AML-193 (cell line): ENCODE measurements at places on chromosomes 5 and 9.

GRCh38 chr9:27353474-27354229, 56.7 kb upstream of the EQTN start:
- DNase-seq, result no peak

- no peak for DNase-seq
Observed at GRCh38 chr5:123120197-123120596, 31.2 kb downstream of the PRDM6 start.

- DNase-seq, result no peak
Observed at GRCh38 chr9:77747163-77747562, 99.0 kb upstream of the GNA14 start.

DNA sequence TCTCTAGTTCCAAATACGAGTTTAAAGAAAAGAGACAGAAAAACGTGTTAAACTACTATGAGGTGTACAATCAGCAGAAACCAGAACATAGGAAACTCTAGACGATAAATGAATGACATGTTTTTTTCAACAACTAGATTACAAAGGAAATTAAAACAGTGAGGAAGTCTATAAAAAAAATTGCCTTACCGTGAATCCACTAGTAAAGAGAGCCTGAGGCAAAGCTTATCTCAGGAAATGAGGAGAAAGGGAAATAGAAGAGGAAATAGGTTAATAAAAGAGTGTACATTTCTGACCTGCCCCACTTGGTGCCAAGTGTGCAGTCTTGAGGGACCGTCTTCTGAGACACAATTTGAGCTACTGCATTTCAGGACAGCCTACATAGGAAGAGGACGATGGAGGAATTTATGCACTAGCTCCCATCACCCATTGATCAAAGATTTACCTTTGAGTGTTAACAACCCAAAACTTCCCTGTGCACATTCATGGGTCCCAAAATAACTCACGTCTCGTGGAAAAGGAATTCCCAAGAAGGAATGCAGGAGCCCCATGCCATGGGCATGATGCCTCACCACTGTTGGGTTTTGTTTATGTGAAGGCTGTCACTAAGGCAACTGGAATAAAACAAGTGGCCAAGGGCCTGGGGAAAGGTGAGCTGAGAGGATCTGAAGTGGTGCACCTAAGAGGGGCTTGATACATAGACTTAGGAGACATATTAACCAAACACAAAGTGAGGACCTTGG, 53.6 kb upstream of the SLC1A3 start:
- no peak for DNase-seq

DNA sequence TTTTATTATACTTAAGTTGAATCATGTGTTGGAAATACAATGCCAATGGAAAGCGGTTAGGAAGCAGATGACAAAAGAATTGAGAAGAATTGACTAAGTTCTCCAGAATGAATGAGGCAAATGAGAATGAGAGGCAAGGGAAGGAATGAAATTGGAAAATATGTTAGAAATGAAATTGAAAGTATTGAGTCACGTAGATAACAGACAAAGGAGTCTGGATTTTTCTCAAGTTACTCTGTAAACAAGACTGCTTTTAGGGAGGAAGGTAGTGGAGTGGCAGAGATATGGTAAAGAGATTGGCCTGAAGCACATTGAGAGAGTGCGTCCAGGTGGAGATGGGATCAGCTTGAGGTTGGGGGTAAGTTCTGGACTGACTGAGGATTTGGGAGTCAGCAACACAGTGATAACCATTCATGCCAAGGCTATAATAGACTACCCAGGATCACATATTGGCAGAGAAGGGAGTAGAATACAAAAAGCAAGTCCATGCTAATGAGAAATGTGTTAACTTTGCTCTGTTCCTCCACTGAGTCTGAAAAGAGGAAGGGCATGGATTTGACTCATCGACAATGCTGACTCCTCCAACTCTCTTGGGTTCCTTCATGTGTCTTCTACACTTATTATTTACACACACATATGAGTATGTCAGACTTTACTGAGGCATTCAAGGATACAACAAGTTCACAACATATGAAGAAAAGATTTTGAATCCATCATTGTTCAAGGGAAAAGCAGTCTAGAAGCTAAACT, 814.2 kb upstream of the ZNF608 start:
- no peak for DNase-seq

DNA sequence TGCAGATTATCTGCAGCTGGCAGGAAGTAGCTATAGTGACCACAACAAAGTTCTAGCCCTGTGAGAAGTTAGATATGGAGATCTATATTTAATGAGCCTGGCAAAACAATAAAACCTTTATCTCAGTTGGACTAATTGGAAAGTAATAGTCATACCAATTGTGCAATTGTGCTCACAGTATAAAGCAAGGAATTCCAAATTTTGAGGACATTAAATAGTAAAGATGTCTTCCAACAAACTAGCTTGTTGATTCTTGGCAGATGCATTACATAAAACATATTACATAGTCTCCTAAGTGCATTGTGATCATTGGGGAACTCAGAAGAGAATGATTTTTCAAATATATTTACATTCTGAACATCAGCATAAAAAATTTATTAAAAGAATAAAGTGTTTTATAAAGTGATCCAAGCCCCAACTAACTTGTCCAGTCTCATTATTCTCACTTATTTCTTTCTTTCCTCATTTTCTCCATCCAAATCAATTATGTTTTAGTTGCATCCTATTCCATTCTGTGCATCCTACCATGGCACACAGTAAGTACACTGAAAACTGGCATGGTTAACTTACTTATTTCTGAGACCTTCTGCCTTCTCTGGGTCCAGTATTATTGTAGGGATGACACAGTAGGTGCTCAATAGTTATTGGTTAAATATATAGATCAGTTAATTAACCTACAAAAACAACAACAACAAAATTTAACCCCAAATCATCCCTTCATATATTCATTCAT, 977.2 kb upstream of the NUDT12 start:
- no peak for DNase-seq

DNA sequence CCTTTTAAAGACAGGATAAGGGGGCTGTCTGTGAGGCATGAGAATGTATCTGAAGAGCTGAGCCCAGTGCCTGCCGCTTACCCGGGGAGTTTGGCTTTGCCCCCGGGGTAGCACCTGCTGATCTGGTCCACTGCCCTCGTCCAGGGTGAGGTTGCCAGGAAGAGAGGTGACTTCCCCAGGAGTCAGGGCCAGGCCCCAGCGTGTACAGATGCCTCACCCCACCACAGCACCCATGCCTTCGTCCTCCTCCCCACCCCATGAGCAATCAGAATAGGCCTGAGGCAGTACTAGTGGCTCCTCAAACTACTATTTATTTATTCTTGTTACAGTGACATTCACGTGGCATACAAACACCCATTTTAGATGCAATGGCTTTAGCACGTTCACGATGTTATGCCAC, 15.7 kb upstream of the AIF1L start:
- no peak for DNase-seq

DNA sequence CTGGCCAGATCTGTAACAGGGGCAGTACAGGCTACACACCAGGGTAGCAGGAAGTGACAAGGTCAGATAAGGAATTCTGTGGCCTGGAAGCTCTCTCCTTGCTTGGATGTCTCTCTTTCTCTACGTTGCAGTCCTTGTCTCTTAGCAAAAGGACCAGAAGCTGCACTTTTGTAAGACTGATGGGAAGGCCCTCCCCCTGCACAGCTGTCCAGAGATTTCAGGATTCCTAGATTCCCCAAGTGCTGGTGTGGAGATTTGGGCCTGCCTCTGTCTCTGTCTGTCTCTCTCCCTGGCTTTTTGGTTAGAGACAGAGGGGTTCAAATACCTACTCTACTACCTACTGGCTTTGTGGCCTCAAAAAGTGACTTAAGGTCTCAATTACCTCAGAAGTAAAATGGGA, 10.0 kb upstream of the CNTFR start:
- no peak for DNase-seq

GRCh38 chr5:87300176-87300575, 32.5 kb downstream of the RASA1 start:
- DNase-seq, result no peak

GRCh38 chr9:73039271-73040263, 86.7 kb upstream of the ALDH1A1 start:
- DNase-seq, result no peak

DNA sequence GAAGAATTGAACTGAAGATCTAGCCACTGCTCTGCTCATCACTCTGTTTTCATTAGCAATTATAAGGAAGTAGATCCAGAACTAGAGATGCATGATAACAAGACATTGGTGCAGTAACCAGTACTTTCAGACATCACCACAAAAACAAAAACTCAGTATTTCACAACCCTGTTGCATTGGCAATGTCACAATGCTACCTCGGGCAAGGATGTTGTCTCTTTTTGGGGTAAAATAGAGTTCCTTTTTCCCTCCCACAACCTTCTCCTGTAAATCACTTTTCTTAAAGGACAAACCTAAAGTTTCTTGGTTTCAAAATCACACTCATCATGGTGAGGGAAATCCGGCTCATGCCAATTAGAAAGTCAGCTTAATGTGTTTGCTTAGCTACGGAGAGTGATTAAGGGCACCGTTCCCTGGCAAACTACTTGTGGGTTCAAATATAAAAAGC, 420.1 kb upstream of the MEF2C start:
- DNase-seq, result peak; percentile 81

- DNase-seq, result no peak
Observed at GRCh38 chr9:6631207-6631512, 14.4 kb downstream of the GLDC start.

- DNase-seq, result no peak
Observed at GRCh38 chr5:113846941-113847340, 333.4 kb downstream of the YTHDC2 start.

DNA sequence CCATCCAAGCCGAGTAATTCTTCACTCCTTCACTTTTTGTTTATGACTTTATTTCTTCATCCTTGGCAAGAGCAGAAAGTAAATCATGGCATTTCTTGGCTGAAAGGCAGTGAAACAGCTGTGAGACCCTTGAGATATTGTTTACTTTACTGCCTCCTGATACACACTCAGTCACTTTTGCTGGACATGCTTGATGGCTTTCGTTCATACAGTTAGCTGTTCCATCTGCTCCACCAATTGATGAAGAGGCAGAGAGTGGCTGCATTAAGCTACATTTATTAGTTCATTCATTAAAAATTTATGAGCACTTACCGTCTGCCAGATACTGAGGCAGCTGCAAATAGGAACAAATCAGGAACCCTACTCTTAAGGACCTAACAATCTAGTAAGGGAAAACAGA, 184.4 kb upstream of the OR13F1 start:
- DNase-seq, result no peak

- DNase-seq, result no peak
Observed at GRCh38 chr9:23041466-23041865, 594.8 kb downstream of the DMRTA1 start.

DNA sequence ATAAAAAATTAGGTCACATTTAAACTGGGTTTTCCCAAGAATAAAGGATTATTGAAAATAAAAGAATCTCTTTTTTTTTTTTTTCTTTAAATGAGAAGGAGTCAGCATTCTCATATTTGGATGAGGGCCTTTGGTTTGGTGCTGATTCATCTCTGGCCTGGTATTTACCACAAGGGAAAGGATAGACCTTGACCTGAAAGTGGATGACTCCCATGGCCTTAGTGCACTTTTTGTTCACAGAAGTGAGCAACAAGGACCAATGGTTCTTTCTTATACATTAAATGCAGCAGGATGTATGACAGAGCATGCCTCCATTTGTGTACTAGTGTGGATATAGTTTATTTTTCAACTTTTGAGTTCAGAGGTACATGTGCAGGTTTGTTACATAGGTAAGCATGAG, 6.9 kb downstream of the YTHDC2 start:
- DNase-seq, result no peak

DNA sequence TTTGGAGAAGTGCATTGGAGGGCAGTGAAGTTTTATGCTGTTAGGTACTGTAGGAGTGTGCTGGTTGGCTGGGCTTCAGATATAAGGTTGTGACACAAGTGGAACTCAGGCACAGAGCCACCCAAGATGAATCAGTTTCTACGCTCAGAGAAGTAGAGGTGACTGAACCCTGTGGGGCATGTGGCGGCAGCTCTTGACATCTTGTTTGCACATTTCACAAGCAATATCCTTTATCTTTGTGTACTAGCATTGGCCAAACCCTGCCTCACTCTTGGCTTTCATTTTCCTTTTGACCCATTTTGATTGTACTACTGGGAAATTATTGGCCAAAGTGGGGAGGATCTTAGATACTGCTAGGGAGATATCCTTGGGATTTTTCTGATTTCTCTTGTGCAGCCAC, 110.0 kb downstream of the PSAT1 start:
- DNase-seq, result no peak

DNA sequence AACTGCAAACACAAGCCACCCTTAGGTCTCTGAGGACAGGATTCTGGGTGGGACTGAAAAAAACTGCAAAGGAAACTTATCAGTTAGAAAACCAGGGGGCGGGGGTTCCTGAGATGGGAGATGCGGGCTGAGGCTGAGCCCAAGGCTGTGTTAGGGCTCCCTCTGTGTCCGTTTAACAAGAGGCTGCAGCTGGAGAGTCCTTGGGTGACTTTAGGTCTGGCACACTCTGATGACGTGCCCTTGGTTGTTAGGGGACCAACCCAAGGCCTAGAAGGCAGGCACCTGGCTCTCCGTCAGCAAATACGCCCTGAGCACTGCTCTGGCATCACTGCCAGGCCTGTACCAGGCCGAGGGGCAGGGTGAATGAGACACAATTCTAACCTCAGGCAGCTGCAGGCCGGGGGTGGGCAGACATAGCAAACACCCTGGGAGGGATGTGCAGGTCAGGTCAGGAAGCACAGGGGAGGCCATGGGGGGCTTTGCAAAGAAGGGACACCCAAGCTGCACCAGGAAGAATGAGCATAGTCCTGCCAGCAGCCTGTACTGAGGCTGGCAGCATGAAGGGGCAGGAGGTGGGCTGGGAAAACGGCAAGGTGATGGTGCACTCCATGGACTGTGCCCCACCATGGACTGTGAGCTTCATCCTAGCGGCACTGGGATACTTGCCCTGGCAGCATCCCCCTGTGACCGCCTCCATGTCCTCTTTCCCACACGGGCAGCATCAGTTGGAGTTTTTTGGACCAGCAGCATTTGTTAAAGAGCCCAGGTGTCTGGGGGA, 137.9 kb downstream of the GABBR2 start:
- no peak for DNase-seq

GRCh38 chr9:133327834-133328484, 8.0 kb downstream of the SURF6 start:
- DNase-seq, result no peak

DNA sequence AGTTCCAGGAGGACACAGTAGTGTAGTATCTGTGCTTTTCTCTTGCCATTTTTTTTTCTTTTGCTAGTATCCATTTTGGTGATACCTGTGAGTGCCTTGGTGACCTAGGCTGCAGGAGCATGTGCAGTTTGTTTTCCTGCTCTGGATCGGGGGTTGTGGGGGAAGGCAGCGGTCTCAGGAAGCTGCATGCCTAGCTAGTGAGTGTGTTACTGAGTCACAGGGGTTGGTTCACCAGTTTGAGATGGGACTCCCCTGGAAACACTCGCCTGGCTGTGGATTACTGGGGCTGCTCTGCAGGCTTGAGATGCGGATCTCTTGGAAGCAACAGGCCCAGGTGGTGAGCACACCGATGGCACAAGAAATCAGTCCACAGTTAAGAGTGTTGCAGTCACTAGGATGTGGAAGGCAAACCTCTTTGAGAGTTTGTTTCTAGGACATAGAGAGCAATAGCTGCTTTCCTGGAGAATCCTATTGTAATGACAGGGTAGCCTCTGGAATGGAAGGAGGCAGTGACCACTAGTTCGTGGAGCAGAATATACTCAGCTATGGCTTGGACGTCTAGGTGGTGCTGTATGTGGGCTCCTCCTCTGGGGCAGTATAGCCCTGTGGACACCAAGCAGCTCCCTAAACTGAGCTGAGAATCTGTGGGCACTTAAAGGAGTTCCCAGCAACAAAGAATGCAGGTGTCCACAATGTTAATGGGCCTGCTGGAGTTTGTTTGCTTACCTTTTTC, 20.0 kb upstream of the SPATA31E1 start:
- no peak for DNase-seq

GRCh38 chr9:134317790-134318414, 8.4 kb upstream of the RXRA start:
- no peak for DNase-seq

- no peak for DNase-seq
Observed at GRCh38 chr5:28391277-28391676, 1352.9 kb upstream of the CDH9 start.
